ENCODE measurements at places on chromosomes 3 and 15.
A peak's percentile ranks its signal among the peaks of the same experiment; 100 is the strongest.

- peak; percentile 66 for DNase-seq
Measured at GRCh38 chr3:43773273-43774094, 82.7 kb downstream of the ABHD5 start.

DNA sequence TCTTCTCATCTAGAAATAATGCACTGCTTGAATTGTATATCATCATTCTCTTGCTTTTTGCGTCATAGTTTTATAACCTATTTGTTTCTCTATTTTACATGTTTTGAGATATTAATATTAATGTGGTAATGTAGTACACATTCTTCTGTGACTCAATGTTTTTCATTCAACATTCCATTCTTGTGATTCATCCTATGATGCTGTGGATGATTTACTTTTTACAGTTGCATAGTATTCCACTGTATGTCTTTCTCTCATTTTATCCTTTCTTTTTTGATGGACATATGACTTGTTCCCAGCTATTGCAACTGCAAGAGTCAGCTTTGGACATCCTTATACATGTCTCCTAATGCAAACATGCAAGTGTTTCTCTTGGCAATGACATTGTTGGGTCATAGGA is 20.6 kb upstream of the VEPH1 start:
- DNase-seq = no peak

- DNase-seq = no peak
Measured at GRCh38 chr3:26091096-26091495, 301.2 kb downstream of the OXSM start.

- peak; percentile 69 for DNase-seq
Measured at GRCh38 chr3:194687638-194688199, 2.0 kb downstream of the FAM43A start.

DNA sequence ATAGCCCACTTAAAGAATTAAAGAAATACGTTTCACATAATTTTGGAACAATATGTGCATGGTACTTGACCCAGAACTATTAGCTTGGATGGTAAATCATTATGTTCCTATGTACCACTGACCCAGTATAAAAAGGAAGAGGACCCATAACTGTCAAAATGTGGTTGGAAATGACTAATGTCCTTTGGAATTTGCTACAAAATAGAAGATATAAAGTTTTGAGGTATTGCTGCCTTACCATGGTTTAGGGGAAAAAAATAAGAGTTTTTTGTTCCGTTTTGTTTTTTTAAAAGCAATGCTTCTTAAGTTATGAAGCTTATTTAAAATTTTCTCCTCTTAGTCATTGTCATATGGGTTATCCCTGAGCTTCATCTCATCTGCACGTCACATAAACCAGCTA is 15.8 kb upstream of the TFDP2 start:
- DNase-seq = no peak

DNA sequence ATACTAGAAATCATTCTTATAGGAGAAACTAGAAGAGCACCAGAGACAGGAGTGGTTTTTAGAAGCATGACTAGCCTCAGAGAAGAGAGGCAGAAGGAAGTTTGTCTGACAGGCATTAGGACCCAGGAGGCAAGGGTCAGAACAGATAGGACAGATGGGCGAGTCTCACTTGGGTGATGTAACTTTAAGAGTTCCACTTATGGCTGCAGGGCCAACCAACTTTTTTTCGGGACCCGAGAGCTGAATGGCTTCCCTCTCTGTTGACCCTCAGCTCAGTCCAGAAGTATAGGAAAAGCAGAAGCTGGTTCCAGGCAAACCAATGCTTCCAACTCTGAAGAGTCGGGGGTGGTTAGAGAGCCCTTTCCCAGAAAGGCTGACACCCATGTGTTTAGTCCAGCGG is 136.6 kb upstream of the SETMAR start:
- no peak for DNase-seq

DNA sequence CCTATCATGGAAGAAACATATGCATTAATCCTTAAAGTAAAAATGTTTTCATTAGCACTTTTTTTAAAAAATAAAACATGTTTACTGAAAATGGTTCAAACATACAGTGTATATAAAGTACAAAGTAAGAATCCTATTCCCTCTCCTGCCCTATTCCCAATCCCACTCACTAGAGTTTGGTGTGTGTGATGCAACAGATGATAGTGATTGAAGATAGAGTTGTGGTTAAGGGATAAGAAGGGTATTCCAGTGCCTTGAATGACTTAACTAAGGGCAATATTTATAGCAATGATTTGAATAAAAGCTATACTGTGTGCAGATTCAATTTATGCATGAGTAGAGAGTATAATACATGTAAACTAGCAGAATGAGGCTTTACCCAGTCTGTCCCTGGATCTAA is 18.1 kb downstream of the ZNF280D start:
- DNase-seq = no peak

DNA sequence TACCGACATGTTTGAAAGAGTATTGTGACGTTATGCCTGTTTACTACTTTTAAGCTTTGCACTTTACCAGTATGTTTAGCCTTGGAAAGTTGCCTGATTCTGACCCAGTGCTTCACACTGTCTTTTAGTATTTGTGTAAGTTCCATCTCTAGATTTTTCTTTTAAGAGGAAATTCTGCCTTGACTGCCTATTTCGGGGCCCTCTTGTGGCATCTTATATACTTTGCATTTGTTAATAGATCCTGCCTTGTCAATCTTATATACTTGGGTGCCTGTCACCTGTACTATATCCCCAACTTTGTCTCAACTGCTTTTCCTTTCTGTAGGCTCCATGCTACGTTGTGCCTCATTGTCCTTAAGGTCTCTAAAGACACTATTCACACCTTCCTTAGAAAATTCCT is 244.6 kb downstream of the STXBP5L start:
- no peak for DNase-seq

GRCh38 chr3:104909198-104909597 is 457.5 kb upstream of the ALCAM start:
- DNase-seq = no peak

GRCh38 chr3:163058031-163058854 is 1561.6 kb downstream of the OTOL1 start:
- DNase-seq = no peak

- DNase-seq = no peak
Measured at GRCh38 chr15:60420203-60420716, 22.5 kb upstream of the ANXA2 start.

- no peak for DNase-seq
Measured at GRCh38 chr3:12964711-12965612, 108.3 kb downstream of the IQSEC1 start.

- no peak for DNase-seq
Measured at GRCh38 chr15:29936353-29937049, 114.2 kb upstream of the TJP1 start.

DNA sequence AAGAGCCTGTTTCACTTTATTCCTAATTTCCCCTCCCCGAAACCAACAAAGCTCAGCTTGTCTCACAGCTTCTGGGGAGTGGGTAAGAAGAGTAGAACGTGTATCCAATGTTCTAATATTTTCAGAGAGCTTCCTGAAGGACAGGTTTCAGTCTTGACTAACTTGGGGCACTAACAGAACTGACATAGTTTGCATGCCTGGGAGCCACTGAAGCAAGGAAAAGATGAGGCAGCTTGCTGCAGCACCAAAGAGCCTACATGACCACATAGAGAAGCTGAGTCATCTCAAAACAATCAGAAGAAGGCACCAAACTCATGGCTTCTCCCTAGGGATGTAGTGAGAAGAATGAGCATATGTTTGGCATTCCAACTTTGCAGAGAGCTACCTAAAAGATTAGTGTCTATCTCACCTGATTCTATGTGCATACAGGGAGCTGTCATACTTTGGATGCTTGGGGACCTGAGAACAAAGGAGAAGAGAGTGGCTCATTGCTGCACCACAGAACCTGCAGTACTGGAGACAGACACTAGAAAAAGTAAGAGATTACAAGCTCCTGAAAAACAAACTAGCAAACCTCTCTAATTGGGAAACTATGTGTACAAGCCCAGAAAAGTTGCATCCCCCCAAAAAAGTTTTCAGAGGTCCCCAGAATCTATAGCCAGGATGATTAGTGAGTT is 86.9 kb downstream of the DCLK3 start:
- no peak for DNase-seq

DNA sequence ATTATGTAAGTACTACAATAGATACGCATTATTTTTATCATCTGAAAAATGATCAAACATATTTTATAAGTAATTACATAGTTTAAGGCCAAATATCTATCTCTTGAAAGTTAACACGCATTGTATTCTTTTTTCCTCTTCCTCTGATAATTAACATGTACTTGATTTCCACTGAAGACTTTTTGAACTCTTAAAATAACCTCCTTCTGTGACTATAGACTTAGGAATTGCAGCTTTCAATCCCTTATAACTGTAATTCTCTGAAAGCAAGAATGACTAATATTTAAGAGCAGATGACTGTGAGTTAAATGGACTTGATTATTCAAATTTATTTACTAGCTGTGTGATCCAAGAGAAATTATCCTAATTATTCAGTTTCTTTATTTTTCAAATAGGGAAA is 730.6 kb upstream of the NECTIN3 start:
- no peak for DNase-seq

- no peak for DNase-seq
Measured at GRCh38 chr15:90679959-90680358, 37.2 kb upstream of the BLM start.

DNA sequence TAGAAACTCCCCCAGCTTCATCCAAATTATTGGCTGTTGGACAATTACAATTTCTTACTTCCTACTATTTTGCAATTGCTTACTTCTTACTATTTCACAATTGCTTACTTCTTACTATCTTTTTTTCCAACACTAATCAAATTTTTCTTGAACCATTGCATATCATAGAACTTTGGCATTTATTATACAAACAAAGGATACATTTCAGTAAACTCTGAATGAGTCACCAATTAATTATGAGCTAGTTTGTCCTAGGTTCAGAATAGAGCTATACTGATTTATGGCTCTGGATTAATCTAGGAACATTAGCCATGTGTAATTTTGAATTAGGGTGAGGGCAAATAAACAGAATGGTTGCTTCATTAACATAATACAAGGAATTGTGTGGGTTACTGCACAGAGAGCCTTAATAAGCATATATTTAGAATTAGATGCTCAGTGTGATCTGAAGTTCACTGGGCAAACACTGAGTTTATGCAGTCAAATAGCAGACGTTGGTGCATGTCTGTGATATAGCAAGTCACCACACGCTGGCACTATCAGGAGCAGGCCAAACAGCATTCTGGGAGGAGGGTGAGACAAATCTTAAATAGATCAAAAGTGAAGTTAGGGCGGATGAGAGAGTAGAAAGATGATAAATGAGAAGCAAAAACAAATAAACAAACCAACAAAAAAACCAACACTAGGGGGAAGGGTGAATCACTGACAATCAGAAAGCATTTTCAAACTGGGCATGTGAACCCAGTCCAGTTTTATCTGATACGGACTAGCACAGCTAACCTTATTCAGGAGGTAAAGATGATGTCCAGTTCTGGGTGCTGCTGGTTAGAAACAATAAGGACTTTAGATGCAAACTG is 21.5 kb downstream of the GABRR3 start:
- DNase-seq = peak; percentile 33

DNA sequence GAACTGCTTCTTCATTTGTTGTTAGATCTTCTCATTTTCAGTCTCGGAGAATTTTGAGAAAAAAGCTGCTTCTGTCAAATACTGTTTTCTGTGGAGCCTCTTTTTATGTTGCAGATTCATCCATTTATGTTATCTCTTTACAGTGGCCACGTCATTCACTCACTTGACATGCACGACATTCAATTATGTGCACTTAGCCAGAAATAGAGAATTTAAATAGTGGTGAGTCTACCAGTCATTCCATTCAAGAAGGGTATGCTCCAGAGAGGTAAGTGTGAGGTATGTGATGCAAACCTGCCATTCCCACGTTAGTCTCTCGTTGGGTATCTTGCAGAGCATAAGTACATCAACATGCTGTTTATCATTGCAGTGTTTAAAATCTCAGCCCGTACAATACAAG is 9.8 kb downstream of the ARPP19 start:
- DNase-seq = no peak

DNA sequence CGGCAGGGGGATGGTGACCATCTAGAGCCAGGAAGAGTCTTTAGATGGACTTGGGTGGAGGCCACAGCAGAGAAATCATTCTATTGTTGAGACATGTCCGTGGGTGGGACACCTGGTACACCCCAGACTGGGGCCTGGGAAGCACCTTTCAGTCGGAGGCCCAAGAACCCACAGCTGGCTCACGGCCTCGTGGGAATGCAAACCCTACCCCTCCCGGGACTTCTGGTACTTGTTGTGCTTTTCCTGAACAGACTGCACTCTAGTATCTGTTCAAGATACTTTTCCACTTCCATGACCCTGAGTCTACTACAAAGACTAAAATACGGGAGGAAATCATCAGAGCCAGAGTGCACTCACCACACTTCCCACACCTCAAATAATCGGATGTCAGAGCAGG is 60.7 kb downstream of the BDH1 start:
- no peak for DNase-seq

DNA sequence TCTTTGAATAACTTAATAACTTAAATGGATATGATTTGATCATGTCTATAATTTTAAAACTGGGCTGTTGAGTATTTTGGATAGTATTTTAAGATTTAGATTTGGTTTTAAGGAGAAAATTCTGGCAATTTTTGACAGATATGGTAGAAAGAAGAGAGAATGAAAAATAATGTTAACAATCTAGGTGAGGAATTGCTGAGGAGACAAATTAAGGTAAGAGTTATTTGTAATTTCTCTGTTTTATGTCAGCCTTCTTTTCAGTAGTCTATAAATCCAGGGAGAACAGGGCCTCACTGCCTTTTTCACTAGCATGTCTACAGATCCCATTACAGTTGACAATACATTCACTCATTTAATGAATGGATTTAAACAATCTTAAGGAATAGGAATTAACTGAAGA is 144.7 kb downstream of the SERPINI1 start:
- DNase-seq = no peak

DNA sequence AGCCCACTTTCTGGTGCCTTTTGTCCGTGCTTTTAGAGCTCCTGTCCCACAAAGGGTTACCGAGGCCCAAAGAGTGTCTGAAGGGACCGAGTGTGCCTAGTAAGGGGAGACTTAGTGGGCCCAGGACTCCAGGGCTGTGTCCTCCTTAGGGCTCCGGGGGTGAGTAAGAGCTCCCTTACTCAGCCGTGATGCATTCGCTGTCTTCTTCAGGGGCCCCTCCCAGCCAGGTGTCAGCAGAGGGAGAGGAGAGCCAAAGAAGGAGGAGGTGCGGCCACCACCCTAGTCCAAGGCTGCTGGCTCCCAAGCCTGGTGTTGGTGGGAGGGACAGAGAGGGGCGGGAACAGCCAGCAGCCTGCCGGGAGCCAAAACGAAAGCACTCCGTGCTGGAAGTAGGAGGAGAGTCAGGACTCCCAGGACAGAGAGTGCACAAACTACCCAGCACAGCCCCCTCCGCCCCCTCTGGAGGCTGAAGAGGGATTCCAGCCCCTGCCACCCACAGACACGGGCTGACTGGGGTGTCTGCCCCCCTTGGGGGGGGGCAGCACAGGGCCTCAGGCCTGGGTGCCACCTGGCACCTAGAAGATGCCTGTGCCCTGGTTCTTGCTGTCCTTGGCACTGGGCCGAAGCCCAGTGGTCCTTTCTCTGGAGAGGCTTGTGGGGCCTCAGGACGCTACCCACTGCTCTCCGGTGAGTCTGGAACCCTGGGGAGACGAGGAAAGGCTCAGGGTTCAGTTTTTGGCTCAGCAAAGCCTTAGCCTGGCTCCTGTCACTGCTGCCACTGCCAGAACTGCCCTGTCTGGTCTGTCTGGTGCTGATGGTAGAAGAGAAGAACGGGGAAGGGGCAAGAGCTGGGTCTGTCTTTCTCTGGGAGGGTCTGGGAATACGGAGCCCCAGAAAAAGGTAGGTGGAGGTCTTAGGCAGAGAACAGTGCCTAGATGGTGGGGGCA is at the start of gene IL17RC:
Gene IL17RC, plus strand, starts transcription at position 365 of the 947 bp plus-strand sequence. Its CDS starts 218 bp downstream, at position 583.
- peak; percentile 76 for DNase-seq

All from suppressor macrophage treated with lipopolysaccharide for 1 hour (primary cell).